ENCODE measurements at places on chromosomes 3 and 15.

DNA sequence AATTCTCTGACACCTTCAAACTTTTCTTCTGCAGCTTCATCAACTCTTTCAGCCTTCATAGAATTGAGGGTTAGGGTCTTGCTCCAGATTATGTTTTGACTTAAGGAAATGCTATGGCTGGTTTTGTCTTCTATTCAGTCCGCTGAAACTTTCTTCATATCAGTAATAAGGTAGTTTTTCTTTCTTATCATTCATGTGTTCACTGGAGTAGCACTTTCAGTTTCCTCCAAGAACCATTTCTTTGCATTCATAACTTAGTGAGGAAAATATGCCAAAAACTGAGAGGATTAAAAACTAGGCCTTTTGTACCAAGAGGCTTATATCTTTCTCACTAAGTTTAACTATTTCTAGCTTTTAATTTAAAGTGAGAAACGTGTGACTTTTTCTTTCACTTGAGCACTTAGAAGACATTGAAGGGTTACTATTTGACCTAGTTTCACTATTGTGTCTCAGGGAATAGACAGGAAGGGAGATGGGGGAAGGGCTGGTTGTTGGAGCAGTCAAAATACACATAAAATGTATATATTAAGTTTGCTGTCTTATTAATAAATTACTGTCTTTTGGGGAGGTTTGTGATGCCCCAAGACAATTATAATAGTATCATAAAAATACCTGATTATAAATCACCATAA is 1110.1 kb downstream of the TBL1XR1 start:
- DNase-seq = no peak

DNA sequence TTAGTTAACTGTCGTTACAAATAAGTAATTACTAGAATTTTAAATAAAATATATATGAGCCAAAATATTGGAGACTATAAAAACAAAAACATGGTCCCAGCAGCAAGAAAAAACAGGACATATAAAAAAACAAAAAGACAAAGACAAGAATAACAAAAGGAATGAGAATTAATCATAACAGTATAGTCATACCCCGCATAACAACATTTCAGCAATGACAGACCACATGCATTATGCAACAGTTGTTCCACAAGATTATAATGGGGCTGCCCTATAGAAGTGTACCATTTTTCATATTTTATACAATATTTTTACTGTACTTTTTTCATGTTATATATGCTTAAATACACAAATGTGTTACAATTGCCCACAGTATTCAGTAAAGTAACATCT is 5.6 kb downstream of the HLTF start:
- no peak for DNase-seq

GRCh38 chr3:120111898-120112297 is 17.7 kb upstream of the GSK3B start:
- no peak for DNase-seq

DNA sequence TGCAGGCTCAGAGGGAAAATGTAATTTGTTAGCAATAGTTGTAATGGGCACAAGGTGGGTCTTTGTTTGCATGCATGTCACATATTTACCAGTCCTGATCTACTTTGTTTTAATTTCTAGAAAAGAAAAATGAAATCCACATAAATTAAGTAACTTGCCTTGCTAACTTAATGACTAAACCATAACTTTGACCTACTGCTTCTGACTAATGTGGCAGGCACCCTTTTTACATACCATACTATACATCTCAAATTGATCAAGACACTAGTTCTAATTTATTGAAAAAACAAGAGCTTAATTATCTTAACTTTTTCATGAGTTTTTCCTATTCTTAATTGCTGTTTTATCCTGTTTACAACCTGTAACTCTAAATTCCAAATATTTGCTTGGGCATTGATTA is 93.2 kb downstream of the ATP11B start:
- DNase-seq = no peak

DNA sequence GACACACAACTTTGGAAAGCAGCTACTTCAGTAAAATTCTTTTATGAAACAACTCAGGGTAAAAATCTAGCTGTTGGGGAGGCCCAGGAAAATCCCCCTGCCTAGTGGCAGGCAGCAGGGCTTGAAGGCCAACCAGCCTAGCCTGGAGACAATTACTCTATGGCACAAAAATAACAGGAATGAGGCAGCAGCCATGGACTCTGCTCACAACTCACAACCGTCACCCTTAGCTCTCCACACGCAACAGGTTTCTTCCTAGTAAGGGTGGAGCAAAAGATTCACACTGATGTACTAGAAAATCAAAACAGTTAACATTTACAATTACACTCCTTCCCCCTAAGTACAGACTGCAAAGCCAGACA is 530 bp upstream of the FBXL22 start:
- no peak for DNase-seq
